ENCODE measurements at places on chromosomes 5 and 9. TPM values are rescaled to one million over a fixed set of nuclear protein-coding genes. Genes with fewer than 3 reads are reported as not detected.

PSD2 gene
- not detected for total RNA-seq

LRRC14B gene
- not detected for total RNA-seq

PCDHA9 gene
- total RNA-seq: not detected

TIMD4 gene
- total RNA-seq: 0.17 TPM

MED7 gene
- 13.1 TPM for total RNA-seq

GRCh38 chr9:95783426-95783975 is 92.0 kb upstream of the ERCC6L2 start:
- no peak for DNase-seq

GRCh38 chr5:68730220-68730978 is 363.4 kb upstream of the SLC30A5 start:
- DNase-seq: peak; percentile 66

GRCh38 chr5:31771500-31771899 is 132.6 kb downstream of the PDZD2 start:
- DNase-seq: no peak

- DNase-seq: no peak
Measured at GRCh38 chr9:134316449-134317160, 9.7 kb upstream of the RXRA start.

GRCh38 chr5:52134013-52134650 is 653.6 kb upstream of the ITGA1 start:
- no peak for DNase-seq

GRCh38 chr5:117568622-117569021 is 994.0 kb upstream of the SEMA6A start:
- DNase-seq: no peak

All from epithelial cell of proximal tubule (primary cell).